ENCODE measurements at places on chromosomes 7 and 10.
A peak's percentile ranks its signal among the peaks of the same experiment; 100 is the strongest.

DNA sequence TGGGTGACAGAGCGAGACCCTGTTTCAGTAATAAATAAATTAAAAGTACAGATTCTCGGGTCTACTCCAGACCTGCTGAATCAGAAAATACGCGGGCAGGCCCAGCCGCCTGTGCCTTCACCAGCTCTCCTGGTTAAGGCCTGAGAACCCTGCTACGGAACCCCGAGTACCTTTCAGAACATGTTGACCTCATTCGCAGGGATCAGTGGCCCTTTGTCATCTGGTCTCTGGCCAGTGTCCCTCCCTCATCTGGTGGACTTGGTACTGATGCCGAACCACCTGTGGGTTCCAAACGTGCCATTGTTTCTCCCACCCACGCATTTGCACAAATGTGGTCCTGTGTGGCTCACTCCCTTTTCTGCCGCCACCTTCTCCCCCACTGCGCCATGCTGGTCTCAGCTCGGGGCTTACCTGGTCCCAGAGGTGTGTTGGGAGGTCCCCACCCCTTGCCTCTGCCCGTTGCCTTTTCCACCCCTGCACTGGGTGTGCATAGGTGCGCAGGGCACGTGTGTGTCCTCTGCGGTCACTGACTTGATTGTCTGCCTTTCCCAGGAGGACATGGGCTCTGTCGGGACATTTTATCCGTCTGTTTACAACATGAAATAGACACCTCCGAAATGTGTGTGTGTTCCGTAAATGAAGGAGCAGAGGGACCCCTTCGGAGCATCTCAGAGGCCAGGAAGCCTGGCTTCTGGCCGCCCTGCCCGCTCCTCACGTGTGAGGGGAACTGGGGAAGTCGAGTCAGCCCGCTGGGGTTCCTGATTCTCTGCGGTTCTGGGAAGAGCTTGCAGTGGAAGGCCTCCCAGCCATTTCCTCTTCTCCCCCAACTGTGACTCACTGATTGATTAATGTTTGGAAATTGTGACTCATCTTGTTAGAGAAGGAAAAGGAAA, 135.2 kb downstream of the CUX1 start:
- DNase-seq = no peak

DNA sequence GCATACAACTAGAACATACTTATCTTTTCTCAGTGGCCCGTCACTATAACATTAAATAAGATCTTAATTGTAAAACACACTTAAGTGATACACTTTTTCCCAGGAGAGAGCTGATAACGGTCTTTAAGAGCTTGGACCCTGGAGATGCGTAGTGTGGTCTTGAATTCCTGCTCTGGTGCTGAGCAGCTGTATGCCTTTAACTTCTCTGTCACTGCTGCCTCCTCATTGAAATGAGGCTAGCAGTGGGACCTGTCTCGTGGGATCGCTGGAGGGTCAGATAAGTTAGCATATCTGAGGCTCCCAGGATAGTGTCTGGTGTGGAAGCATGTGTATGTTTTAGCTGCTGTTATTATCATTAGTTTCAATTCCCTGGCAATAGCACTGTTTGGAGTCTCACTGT, 194.9 kb downstream of the SDK1 start:
- DNase-seq = no peak

DNA sequence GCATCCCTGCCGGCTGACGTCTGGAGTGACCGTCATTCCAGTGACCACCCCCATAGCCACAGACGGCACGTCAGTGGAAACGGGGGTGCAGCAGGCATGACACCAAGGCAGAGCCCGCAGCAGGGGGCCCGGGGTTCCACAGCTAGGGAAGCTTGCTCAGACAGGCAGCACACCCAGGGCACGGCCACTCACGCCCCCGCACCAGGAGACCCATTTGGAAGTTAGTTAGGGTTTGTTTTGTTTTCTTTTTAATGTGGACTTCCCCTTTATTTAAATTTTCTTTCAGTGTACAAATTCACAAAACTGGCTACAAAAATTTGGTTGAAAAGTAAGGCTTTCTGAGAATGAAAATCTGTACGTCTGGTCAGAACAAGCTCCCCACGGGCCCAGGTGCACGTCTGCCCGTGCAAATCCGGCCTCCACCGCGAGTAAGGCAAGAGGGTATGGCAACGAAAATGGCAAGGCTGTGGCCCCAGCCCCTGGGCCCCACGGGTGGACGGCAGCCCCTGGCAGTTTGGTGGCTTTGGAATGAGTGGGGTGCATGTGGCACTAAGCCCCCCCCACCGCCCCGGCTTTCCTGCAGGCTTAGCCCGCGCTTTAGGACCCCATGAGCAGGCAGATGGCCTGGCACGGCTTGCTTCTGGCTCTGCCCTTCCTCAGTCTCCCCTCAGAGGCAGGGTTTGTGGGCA, 124.2 kb downstream of the FAM53B start:
- DNase-seq = no peak

- peak; percentile 93 for DNase-seq
Measured at GRCh38 chr10:79331709-79332108, 15.6 kb upstream of the PPIF start.

DNA sequence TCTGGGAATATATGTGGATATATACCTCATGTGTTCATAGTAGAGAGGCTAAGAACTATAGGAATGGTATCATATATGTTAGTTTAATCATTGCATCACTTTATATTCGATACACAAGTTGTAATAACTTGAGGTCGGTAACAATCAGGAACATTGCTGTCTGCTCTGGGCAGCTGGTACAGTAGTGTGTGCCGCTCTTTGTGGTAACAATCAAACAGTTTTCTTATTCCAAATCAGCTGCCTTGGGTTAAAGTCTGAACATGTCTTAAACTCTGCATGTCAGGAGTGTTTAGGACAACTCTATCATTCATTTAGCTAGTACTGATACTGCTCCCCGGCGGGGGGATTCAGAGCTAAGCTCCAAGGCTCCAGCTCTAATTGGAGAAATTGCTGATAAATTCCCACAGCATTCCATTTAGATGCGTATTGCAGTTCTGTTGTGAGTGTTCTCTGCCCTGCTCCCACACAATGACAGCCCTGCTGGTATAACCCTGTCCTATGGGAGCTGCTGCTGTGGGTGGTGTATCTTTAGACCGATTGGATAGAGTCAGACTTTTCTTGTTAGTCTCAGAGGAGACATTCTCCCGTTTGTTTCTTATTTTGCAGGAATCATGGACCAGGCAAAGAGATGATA, 707.5 kb upstream of the FZD8 start:
- DNase-seq = no peak

Data from activated effector memory CD4-positive, alpha-beta T cell treated with anti-CD3 and anti-CD28 coated beads, Interleukin-2, amount 50 U/mL, for 16 hours (primary cell).